Activated CD4-positive, alpha-beta T cell treated with anti-CD3 and anti-CD28 coated beads for 36 hours (primary cell): ENCODE measurements at places on chromosomes 4 and X. TPM values are rescaled to one million over a fixed set of nuclear protein-coding genes. Genes with fewer than 3 reads are reported as not detected.

GRCh38 chr4:79798047-79798446 lies 275.0 kb downstream of the ANTXR2 start:
- DNase-seq, result no peak

- no peak for DNase-seq
These were observed 558.9 kb upstream of the TENM3 start for GRCh38 chr4:181684310-181684709.

DNA sequence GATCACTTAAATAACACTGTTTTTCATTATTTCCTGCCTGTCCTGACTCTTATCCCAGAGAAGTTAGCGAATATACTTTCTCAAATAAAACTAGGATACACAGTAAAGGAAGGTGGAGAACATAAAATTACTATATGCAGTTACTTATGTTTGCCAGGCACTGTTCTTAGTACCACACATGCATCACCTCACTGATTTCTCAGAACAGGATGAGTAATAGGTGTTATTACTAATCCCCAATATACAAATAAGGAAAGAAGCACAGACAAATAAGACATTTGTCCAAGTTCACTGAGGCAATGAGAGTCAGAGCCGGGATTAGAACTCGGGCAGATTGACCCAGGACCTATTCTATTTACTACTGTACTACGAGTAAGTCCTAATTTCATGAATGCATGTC lies 91.7 kb downstream of the CORIN start:
- no peak for DNase-seq

- no peak for DNase-seq
These were observed 229.1 kb downstream of the VEGFC start for GRCh38 chr4:176563591-176563990.

GRCh38 chrX:97238632-97239031 lies 354.9 kb downstream of the RPA4 start:
- no peak for DNase-seq

The BMPR1B gene
- total RNA-seq, result not detected

The HHIP gene
- total RNA-seq, result not detected

The GDPD2 gene
- total RNA-seq, result not detected

The JCHAIN gene
- total RNA-seq, result not detected
